Endodermal cell (in vitro differentiated cells): ENCODE measurements at places on chromosomes 5 and 9. TPM values are rescaled to one million over a fixed set of nuclear protein-coding genes. Genes with fewer than 3 reads are reported as not detected.

The ATP6V0E1 gene
- total RNA-seq: 128 and 133 TPM in 2 replicates

DNA sequence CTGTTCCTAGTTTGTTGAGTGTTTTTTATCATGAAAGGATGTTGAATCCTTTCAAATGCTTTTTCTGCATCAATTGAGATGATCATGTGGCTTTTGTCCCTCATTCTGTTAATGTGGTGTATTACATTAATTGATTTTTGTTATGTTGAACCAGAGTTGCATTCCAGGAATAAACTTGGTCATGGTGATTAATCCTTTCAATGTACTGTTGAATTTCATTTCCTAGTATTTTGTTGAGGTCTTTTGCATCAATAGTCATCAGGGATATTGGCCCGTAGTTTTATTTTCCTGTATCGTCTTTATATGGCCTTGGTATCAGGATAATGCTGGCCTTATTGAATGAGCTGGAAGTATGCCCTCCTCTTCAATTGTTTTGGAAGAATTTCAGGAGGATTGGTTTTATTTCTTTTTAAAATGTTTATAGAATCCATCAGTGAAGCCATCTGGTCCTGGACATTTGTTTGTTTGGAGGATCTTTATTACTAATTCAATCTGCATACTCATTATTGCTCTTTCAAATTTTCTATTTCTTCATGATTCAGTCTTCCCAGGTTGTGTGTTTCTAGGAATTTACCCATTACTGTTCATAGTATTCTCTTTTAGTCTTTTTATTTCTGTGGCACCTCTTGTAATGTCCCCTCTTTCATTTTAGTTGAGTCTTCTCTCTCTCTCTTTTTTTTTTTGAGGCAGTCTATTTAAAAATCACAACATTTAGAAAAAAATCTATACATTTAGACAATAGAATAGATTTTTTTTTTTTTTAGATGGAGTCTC is 32.1 kb downstream of the FGD3 start:
- no peak overlapping the region for H3K27ac ChIP-seq
- no peaks in the 10 kb centered on the region for H3K4me1 ChIP-seq
- no peaks in the 10 kb centered on the region for H3K27me3 ChIP-seq
- H3K4me3 ChIP-seq: no peak overlapping the region

GRCh38 chr9:76403352-76403751 is 9.1 kb upstream of the RFK start:
- H3K27ac ChIP-seq: no peak overlapping the region
- no peaks in the 10 kb centered on the region for H3K4me1 ChIP-seq
- no peaks in the 10 kb centered on the region for H3K36me3 ChIP-seq
- no peaks in the 10 kb centered on the region for H3K27me3 ChIP-seq

- H3K36me3 ChIP-seq: peaks cover 43% of the 10 kb centered on the region
- DNase-seq: no peak
- H3K4me3 ChIP-seq: no peak overlapping the region
- H3K27me3 ChIP-seq: no peaks in the 10 kb centered on the region
- H3K27ac ChIP-seq: no peak overlapping the region
These were observed 59.6 kb downstream of the RICTOR start for GRCh38 chr5:39014561-39014960.

DNA sequence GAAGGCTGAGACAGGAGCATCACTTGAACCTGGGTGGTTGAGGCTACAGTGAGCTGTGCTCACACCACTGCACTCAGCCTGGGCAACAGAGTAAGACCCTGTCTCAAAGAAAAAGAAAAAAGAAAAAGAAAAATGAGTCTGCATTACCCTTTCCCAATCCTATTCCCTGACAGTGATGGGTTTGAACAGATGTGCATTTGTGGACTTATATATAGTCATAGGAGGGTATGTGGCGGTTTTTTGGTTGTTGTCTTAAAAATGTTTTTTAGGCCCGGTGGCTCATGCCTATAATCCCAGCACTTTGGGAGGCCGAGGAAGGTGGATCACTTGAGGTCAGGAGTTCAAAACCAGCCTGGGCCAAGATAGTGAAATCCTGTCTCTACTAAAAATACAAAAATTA is 13.4 kb downstream of the HDHD3 start:
- H3K4me3 ChIP-seq: no peak overlapping the region
- H3K27me3 ChIP-seq: no peaks in the 10 kb centered on the region
- no peaks in the 10 kb centered on the region for H3K4me1 ChIP-seq
- DNase-seq: no peak
- H3K27ac ChIP-seq: no peak overlapping the region
- H3K36me3 ChIP-seq: peaks cover 15% of the 10 kb centered on the region
